CD4-positive, alpha-beta T cell treated with Interferon gamma for 1 hour (primary cell): ENCODE measurements at places on chromosomes 1 and 21.

GRCh38 chr1:201666102-201666501 is 127.2 kb downstream of the NAV1 start:
- no peak for DNase-seq

DNA sequence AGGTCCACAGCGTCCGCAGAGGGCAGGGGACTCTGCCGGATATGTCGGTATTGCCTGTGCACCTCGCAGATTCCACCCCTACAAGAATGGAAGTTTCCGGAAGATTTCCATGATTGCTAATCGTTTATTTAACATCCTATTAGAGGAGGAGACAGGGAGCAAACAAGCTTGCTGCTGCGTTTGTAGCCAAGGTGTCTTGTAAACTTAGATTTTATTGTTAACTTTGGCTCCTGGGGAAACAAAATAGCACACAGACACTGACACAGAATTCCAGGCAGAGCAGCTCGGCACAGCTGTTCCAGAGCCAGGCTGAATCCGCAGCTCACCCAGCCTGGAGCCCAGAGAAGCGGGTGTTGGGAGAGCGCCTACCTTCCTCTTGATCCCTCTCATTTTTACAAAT is 75.7 kb downstream of the AJAP1 start:
- no peak for DNase-seq

GRCh38 chr1:3775490-3776230 is 3.1 kb downstream of the SMIM1 start:
- peak; percentile 51 for DNase-seq

GRCh38 chr1:61585714-61586113 is 139.2 kb downstream of the TM2D1 start:
- DNase-seq = no peak

- no peak for DNase-seq
Observed at GRCh38 chr1:8318436-8318835, 522 bp downstream of the SLC45A1 start.

DNA sequence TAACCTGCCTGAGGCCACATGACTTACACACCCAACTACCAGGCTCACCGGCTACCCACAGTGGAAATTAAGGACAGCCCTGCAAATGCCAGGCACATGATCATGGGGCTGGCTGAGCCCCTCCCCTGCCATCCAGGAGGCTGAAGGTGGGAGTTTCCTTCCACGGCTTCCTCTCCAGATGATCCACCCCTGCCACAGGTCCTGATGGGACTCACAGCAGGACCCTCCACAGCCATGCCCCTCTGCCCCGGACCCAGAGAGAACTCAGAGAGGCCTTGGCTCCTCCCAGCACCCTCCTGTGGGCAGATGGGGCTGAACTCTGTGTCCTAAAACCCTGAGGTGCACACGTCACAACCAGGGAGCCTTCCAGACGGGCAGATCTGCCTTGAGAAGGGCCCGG is 29.1 kb upstream of the CASZ1 start:
- DNase-seq = no peak

DNA sequence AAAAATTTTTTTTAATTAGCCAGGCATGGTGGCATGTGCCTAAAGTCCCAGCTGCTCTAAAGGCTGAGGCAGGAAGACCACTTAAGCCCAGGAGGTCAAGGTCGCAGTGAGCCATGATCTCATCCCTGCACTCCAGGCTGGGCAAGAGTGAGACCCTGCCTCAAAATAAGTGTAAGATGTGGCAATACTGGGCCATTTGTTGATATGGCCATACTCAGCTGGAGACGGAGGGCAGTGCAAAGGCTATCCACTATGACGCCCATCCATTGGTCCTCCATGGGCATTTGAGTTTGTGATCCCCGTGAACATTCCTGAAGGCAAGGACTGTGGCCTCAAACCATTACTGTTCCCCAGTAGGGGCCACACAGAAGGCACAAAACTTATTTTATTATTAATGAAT is 1.5 kb downstream of the CASP9 start:
- no peak for DNase-seq

- no peak for DNase-seq
Observed at GRCh38 chr1:156709757-156710489, 4.5 kb upstream of the CRABP2 start.

- DNase-seq = no peak
Observed at GRCh38 chr1:220748936-220749335, 814 bp downstream of the MTARC2 start.

- DNase-seq = no peak
Observed at GRCh38 chr21:31872452-31873274, at the start of gene HUNK. HUNK (plus strand) TSS chr21:31873020; CDS start chr21:31873675, 655 bp downstream.

DNA sequence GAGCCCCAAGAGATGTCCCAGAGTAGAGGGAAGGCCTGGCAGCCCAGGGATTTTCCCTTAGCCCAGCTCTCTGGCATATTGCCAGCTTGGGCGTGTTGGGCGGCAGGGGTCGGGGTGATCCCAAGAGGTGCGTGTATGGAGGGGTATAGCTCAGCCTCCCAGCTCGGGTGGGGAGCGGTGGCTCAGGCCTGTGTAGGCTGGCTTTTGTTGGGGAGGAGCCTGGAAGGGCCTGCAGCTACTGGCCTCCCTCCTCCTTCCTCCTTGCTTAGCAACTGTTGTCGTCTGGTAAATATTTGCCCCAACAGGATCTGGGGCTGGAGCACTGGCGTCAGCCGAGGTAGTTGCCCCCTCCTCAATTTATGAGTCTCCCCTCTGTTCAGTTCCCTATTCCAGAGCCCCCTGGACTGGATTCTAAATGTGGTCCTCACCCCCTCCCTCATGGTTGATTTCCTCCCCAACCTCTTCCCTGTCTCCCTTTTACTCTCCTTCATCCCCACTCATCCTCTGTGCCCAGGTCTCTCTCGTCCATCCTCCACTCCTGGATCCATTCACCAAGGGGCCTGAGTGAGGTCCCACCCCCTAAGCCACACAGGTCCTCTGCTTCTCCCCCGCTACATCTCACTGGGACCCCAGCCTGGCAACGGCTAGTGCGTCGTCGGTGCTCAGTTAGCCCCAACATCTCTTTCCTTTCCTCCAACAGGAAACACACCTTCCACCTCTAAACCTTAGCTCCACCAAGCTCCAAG is 10.3 kb upstream of the LMNA start:
- DNase-seq = peak; percentile 87

DNA sequence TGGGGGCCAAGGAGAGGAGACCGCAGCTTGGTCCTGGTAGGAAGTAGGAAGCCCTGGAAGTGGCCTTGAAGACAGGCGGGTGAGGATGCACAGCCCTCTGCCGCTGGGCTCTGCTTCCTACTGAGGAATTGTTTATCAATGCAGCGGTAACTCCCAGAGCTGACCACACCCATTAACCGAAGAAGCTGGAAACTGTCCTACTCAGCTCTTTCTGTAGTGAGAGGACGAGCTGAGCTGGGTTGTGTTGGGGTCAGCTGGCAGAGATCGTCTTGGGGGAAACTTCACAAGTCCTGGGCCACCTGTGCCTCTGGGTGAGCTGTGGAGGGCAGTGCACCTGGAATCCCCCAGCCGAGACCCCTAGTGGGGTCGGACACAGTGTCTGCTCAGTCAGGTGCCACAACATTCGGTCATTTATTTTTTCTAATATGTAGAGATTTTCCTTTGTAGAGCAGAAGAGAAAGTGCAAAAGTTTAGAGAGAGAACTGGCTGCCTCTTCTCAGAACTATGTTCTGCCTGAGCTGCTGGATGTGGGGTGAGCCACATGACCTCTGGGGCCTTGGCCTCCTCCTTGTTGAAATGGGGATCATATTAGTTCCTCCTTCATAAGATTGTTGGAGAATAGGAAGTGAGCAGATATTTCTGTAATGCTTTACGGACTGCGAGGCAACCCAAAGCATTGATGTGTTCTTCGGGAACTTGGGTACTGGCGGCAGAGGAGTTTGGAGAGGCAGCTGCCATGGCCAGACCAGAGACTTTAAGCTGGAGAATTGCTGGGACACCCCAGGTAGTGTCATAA is 3.6 kb downstream of the NECAP2 start:
- no peak for DNase-seq

DNA sequence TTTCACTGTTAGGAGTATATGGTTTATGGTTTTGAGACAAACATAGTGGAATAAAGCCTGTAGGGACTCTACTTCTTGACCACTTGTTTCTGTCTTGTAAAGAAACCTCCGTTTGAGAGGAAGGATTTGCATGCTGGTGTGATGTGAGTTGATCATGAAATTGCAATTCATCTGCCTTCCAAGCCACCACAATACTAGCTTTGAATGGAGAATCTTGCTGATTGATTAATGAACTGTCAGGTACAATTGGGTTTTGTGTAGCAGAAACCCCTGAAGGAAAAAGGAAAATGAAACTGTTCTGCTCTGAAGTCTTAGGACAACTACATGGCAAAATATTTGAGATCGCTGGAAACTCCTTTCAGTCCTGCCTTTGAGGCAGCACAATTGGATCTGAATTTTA is 90.7 kb downstream of the VPS13D start:
- no peak for DNase-seq

- no peak for DNase-seq
Observed at GRCh38 chr1:186094172-186094571, 280.9 kb downstream of the TPR start.
